Naive thymus-derived CD4-positive, alpha-beta T cell (primary cell): ENCODE measurements at places on chromosomes 3 and 15.

DNA sequence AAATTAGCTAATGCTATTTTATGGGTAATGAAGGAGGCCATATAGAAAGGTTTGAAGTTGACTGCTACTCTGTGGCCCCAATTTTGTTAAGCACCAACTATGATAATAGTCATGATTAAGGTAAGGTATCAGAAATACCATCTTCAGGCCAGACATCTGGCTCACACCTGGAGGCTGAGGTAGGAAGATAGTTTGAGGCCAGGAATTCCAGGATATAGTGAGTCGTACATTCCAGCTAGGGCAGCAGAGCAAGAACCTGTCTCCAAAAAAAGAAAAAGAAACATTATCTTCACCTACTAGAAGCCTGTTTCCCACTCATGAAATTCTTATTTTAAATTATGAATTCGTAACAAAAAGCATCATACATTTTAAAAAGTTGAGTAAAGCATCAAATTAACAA, 64.4 kb downstream of the LRRC28 start:
- no peak overlapping the region for H3K27ac ChIP-seq
- no peak for DNase-seq
- H3K36me3 ChIP-seq, result no peaks in the 10 kb centered on the region
- no peaks in the 10 kb centered on the region for H3K4me1 ChIP-seq

- no peak overlapping the region for H3K4me3 ChIP-seq
- no peaks in the 10 kb centered on the region for H3K36me3 ChIP-seq
- no peaks in the 10 kb centered on the region for H3K27me3 ChIP-seq
Measured at GRCh38 chr15:25407950-25408349, 30.9 kb downstream of the UBE3A start.

DNA sequence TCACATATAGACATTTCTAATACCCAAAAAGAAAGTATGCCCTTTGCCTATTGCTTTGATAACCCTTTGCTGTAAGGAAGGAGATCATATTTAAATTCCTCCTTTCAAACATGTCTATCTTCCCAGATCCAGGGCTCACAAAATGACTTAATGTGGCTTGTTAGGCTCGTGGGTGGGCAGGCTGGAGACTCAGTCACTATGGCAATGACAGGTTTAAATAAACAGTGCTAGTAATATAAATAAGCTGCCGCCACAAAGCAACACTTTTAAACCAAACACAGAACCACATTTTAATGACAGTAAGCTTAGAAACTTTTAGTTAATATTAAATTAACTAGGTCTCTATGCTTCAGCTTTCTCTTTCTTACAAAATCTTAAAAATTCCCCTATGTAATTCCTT, 616.0 kb upstream of the NAALADL2 start:
- H3K27me3 ChIP-seq, result no peaks in the 10 kb centered on the region
- no peaks in the 10 kb centered on the region for H3K36me3 ChIP-seq
- H3K4me3 ChIP-seq, result no peak overlapping the region
- DNase-seq, result no peak
- H3K4me1 ChIP-seq, result no peaks in the 10 kb centered on the region

GRCh38 chr15:33009603-33010002, 184.9 kb downstream of the FMN1 start:
- H3K27me3 ChIP-seq, result no peaks in the 10 kb centered on the region
- H3K36me3 ChIP-seq, result no peaks in the 10 kb centered on the region
- no peak overlapping the region for H3K4me3 ChIP-seq
- no peak overlapping the region for H3K27ac ChIP-seq
- no peak for DNase-seq
- H3K4me1 ChIP-seq, result no peaks in the 10 kb centered on the region

GRCh38 chr3:126528800-126529541, 5.0 kb downstream of the CHST13 start:
- DNase-seq, result no peak
- no peaks in the 10 kb centered on the region for H3K36me3 ChIP-seq
- no peaks in the 10 kb centered on the region for H3K27me3 ChIP-seq
- no peak overlapping the region for H3K27ac ChIP-seq
- no peak overlapping the region for H3K4me3 ChIP-seq

- DNase-seq, result no peak
- no peak overlapping the region for H3K27ac ChIP-seq
- H3K27me3 ChIP-seq, result no peaks in the 10 kb centered on the region
- H3K36me3 ChIP-seq, result no peaks in the 10 kb centered on the region
- H3K4me3 ChIP-seq, result no peak overlapping the region
Measured at GRCh38 chr3:85589145-85589544, 630.4 kb downstream of the CADM2 start.

DNA sequence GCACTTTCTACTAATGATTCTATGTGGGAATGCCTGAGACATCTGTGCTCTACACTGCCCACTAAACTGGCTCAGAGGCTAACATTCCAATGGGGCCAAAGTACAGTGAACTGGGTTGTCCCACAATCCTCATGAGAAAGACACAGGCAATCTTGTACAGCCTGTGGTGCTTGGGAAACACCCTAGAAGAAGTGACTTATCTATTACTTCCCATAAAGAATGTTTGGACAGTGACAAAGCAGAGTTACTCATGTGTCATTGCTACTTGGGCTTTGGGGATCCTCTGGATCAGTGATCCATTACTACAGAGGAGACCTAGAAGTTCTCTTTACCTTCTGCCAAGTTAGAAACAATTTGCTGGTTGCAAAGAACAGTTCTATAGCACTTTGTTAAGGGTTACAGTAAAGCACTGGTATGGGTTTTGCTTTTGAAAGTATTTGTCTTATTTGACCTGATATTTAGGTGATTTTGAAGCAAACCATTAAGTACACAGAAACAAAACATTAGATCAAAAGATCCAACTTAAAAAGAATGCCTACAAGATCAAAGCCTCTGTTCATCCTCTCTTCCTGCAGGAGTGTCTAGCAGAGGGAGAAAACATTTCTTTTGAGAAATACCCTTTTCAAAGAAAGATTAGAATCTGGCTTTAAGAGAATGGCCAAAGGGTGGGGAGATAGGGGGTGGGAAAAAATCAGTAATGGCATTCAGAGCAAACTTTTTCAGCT, 75.8 kb downstream of the CTNNB1 start:
- no peak overlapping the region for H3K4me3 ChIP-seq
- H3K36me3 ChIP-seq, result no peaks in the 10 kb centered on the region
- H3K27ac ChIP-seq, result no peak overlapping the region
- no peaks in the 10 kb centered on the region for H3K27me3 ChIP-seq
